ENCODE measurements at places on chromosomes 6 and 20.

- peak; percentile 14 for DNase-seq
These were observed 45.6 kb upstream of the ARFGEF2 start for GRCh38 chr20:48875914-48876240.

DNA sequence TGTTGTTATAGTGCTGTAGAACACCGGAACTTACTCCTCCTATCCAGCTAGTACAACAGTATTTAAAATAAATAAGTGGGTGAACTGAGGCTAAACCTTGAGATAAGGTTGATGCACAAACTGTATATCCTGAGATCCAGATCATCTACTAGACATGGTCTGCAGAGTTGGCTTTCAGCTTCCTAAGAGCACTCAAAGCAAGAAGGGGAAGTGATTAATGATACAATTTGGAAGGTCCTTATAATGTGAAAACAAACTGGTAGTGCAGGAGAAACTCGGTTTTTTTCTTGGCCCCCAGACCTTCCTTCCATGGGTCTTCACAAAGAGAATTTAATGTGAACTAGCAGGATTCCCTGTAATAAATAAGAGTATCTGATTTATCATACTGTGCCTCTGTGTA lies 27.4 kb upstream of the RREB1 start:
- DNase-seq: no peak

GRCh38 chr6:136094812-136095211 lies 155.3 kb downstream of the MTFR2 start:
- DNase-seq: no peak

GRCh38 chr20:64130271-64130670 lies 22.9 kb upstream of the NPBWR2 start:
- DNase-seq: no peak

Measured in NCI-H446 treated with DMSO at 0.1 percent for 48 hours (cell line).